Dermis blood vessel endothelial cell (primary cell): ENCODE measurements at places on chromosomes 11 and 22.

GRCh38 chr11:36713715-36714114 is 115.7 kb upstream of the RAG2 start:
- DNase-seq = no peak

- no peak for DNase-seq
These were observed 341.1 kb upstream of the B3GAT1 start for GRCh38 chr11:134752964-134753770.

- DNase-seq = no peak
These were observed 28.5 kb upstream of the SMIM38 start for GRCh38 chr11:69127081-69127850.

DNA sequence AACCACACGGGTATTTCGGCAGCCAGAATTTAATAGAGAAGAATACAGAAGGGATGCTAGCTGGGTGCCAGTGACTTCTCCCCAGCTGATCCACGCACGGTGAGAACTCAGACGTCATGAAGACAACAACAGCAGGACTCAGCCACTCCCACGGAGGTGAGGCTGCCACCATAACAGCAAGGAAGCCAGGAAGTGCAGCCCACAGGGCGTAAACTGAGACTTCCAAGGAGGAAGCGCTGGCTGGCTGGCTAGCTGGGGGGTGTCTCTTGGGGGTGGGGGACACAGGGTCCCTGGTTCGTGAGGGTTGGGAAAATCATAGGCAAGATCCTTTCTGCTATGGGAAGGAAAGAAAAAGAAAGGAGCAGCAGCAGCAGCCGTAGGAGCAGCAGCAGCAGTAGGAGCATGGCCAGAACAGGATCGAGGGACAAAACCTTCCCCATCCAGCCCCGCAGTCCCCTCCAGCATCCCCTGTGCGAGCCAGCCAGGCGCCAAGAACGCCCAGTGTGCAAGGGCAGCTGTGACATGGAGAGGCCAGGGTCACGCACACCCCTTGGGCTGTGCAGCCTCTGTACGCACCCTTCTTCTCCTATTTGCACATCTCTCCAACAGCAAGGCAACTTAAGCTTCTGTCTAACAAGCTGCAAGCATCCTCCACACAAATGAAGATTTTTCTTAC is 49.6 kb upstream of the SHANK2 start:
- no peak for DNase-seq

- DNase-seq = no peak
These were observed 93.3 kb downstream of the BRD1 start for GRCh38 chr22:49734390-49734789.

- no peak for DNase-seq
These were observed 12.3 kb upstream of the MARK2 start for GRCh38 chr11:63826471-63827190.

GRCh38 chr11:76736773-76737495 is 46.2 kb upstream of the TSKU start:
- DNase-seq = no peak

- no peak for DNase-seq
These were observed 4.4 kb downstream of the NCAM1 start for GRCh38 chr11:112965656-112966055.

GRCh38 chr22:29292379-29292778 is 14.1 kb upstream of the GAS2L1 start:
- DNase-seq = no peak

DNA sequence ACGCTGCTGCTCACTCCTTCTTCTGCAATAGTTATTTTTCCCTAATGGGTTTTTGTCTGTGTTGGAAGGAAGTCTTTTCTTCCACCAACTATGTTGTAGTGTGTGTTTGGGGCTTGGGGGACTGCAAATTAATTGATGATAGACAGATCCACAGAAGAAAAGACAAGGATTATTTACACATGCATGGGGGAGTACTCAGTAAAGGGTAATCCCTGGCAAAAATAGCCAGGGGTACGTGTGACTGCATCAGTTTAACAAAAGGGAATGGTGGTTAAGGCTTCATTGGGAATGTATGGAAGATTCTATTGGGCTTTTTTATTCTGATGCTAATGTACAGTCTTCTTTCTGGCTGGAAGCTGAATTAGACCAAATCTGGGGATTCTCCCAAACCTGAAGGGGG is 20.2 kb upstream of the FEZ1 start:
- no peak for DNase-seq

- no peak for DNase-seq
These were observed 726.9 kb upstream of the TENM4 start for GRCh38 chr11:80167766-80168165.

GRCh38 chr22:47401976-47402770 is 639.7 kb downstream of the TBC1D22A start:
- DNase-seq = no peak

GRCh38 chr11:122248131-122248530 is 132.1 kb upstream of the BLID start:
- no peak for DNase-seq

DNA sequence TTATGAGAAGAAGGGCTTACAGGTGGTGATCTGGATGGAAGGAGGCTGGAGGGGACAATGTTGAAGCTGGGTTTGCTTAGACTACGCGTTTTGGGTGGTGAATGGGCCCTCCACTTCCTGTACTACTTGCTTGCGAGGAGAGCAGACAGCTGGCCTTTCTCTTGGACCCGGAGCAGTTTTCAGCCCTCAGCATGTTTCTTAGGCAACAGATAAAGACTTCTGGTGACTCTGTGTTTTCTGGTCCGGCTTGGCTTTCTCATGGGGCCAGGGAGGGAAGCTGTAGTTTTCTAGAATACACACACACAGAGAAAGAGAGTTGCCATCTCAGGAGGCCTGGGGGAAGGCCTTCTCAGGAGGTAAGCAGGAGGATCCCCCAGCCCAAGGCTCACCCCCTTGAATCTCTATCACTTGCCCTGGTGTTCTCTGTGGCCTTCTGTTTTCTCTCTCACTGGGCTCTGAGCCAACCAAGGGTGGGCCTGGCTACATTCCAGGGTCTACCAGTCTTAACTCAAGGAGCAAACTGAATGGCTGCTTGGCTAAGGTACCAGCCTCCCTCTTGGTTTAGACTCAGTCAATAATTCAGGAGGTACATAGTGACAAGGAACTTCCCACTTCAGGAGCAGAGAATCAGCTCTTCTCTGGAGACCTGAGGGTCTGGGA is 2.4 kb downstream of the CCS start:
- no peak for DNase-seq

- no peak for DNase-seq
These were observed 7.9 kb downstream of the PNPLA5 start for GRCh38 chr22:43883719-43884415.

DNA sequence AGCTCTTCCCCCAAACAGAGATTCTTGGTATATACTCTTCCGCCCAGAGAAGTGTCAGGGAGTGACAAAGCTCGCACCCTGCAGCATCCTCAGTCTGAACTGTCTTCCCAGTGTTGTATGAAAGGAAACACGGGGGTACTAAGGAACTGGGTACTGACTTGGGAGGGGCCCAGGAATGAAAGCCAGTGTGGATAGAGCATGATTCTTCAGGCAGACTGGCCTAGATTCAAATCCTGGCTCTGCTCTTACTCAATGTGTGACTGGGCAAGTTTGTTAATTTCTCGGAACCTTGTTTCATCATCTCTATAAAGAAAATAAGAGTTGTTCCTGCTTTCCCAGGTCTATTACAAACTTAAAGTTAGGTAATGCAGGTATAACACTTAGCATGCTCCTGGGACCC is 266.0 kb upstream of the NARS2 start:
- DNase-seq = no peak

GRCh38 chr11:117182551-117182935 is 4.0 kb downstream of the SIDT2 start:
- DNase-seq = no peak

- DNase-seq = no peak
These were observed 172.0 kb downstream of the KCNA4 start for GRCh38 chr11:29844701-29845379.

DNA sequence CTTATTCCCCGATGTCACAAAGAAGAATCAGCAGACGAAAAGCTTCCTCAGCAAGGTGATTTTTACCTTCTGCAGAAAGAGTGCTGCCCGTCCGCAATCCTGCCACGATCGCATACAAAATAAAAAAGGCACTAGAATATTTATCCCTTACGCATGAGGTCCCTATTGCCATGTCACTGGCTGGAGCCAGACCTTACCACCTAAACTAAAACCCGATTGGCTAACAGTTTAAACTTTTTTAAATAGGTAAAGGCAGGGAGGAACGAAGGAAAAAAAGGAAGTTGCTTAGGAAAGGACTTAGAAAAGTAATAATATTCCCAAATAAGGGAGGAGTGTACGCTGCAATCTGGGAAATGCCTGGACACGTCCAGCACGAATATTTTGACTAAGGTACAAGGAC is 21.2 kb upstream of the ALDH3B2 start:
- DNase-seq = no peak

- DNase-seq = no peak
These were observed 2.8 kb downstream of the VWCE start for GRCh38 chr11:61292356-61292755.

DNA sequence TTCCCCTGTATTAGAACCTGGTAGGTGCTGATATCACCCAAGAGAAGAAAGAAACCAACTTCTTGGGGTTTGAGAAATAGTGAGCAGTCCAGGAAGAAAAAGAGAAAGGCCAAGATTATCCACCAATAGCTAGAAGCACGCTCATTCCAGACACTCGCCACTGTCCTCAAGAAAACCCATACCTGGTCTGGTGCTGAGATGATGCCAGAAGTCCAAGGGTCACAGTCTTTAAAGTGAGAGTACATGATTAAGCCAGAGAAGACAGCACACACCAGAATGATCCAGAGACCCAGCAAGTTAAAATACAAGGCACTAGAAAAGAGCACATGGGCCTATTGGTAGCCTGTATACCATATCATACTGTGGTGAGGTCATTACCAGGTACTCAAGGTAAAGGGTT is 23.6 kb downstream of the SLC5A12 start:
- DNase-seq = no peak

DNA sequence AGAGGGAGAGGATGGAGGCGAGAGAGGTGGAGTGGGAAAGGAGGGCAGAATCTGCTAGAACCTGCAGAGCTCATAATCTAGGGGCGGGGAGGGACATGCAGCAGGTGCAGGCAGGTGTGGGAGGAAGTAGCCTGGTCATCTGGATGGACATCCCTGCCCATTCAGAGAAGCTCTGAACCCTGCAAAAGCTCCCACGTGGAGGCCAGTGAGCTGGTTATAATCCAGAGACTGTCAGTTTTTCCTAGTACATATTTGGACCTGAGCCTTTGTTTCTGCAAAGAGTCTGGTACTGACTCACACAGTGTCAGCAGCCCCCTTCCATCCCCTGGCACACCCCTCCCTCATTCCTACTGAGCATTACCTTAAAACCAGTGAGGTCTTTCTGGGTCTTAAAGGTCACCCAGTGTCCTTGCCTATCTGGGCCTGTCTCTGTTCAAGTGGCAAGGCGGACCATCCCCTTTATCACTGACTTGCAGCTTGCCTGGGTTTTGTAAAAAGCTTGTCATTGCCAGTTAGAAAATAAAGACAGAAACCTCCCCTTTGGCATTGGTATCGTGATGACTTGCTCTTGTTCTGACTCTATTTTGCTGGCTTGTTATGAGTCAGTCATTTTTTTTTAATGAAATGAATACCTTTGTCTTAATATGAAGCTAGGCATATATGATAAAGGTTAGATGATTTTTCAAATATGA is 26.1 kb downstream of the PTPRJ start:
- DNase-seq = no peak

DNA sequence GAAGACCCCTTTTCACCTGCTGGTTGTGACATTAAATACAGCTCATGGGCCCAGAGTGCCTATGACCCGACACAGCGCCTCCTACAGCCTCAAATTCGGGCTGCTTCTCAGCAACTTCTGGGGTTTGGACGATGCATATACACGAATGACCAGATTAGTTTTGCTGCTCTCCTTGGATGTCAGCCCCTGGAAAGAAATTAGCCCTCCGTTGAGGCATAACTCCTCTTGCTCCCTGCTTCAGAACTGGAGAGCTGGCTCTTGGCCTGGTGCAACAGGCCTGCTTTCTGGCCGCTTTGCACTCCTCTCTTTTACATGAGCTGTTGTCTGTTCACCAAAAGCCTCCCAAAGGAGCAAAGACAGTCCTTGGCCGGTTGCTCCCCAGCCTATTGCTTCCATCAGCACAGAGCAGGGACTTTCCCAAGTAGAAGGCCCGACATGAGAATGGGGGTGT is 3.3 kb downstream of the TECTA start:
- no peak for DNase-seq

GRCh38 chr22:28051787-28052356 is 132.8 kb upstream of the PITPNB start:
- peak; percentile 81 for DNase-seq

DNA sequence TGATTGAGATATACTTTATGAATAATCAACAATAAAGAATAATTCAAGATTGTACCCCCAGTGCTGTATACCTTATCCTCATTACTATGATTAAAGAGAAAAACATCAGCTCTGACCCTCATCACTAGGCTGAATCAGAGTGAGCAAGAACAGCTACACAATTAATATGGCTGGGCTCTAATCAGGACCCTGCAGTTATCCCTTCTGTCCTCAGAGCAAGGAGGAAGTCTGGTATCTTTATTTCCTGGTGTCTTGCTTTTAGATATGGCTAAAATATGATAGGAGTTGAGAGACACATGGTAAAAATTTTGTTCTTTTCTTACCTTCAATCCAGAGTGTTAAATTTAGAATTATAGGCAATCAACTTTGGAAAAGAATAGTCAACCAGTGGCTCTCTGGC is 28.6 kb upstream of the GAB2 start:
- no peak for DNase-seq

- no peak for DNase-seq
These were observed 84.0 kb downstream of the MYEOV start for GRCh38 chr11:69377953-69378302.

DNA sequence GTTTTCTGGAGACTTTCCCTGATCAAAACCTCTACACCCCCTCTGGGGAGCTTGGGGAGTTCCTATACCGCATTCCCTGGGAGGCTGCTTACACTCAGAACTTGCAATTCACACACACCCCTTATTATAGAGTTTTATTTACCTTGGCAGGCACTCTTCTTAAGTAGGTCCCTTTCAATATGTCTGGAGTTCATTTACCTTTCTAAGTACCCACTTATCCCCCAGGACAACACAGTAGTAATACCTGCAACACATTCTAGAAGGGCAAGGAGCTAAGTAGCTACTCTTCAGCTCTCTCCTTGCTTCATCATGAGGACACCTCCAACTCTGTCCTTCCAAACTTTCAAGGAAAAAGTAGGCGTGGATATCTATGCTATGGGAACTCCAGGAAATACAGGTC is 127.8 kb upstream of the ANO3 start:
- DNase-seq = no peak

DNA sequence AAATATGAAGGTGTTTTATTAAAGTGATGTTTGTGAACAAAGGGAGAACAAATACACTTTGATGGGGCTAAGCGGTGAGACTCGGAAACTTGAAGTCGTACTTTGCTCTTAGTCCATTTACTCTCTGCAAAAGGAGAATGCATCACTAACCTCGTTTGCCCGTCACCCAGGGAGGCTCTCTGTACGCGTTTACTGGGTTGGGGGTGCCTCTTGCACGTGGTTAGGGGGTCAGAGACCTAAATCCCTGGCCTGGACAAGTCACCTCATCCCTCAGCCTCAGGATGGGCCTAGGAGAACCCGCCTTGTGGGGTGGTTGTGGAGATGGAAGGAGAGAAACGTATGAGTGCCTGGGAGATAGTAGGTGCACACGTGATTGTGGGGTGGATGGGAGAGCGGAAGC is 803 bp upstream of the IFT27 start:
- no peak for DNase-seq

GRCh38 chr11:60871378-60872061 is 4.2 kb downstream of the ZP1 start:
- no peak for DNase-seq
